ENCODE measurements at places on chromosomes 1 and 21.
A peak's percentile ranks its signal among the peaks of the same experiment; 100 is the strongest.

- DNase-seq, result no peak
These were observed 104.5 kb downstream of the ZP4 start for GRCh38 chr1:237786066-237786719.

GRCh38 chr1:31706384-31707058 is 2.7 kb upstream of the COL16A1 start:
- no peak for DNase-seq

- DNase-seq, result no peak
These were observed 498.7 kb upstream of the NFIA start for GRCh38 chr1:60583696-60584095.

- DNase-seq, result no peak
These were observed 30.6 kb upstream of the USP24 start for GRCh38 chr1:55245781-55246180.

- peak; percentile 43 for DNase-seq
These were observed 7.9 kb upstream of the EDN2 start for GRCh38 chr1:41492341-41492848.

GRCh38 chr1:173476665-173477285 is 360 bp upstream of the PRDX6 start:
- peak; percentile 67 for DNase-seq

- DNase-seq, result no peak
These were observed 8.8 kb downstream of the AK5 start for GRCh38 chr1:77290576-77290975.

DNA sequence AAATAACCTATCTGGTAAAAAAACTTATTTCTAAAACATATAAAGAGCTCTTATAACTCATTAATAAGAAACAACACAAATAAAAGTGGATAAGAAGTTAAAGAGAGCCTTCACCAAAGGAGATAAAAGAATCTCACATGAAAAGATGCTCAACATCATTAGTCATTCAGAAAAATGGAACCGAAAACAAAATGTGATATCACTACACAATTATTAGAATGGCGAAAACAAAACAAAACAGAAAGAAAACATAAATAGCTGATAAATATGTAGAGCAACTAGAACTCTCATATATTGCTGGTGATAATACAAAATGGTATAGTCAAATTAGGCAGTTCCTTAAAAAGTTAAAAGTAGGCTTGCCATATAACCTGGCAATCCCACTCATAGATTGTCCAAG is 1109.3 kb downstream of the PLA2G4A start:
- DNase-seq, result no peak
